CD4-positive, alpha-beta T cell treated with Interleukin-4 for 1 hour (primary cell): ENCODE measurements at places on chromosomes 3 and 15.

DNA sequence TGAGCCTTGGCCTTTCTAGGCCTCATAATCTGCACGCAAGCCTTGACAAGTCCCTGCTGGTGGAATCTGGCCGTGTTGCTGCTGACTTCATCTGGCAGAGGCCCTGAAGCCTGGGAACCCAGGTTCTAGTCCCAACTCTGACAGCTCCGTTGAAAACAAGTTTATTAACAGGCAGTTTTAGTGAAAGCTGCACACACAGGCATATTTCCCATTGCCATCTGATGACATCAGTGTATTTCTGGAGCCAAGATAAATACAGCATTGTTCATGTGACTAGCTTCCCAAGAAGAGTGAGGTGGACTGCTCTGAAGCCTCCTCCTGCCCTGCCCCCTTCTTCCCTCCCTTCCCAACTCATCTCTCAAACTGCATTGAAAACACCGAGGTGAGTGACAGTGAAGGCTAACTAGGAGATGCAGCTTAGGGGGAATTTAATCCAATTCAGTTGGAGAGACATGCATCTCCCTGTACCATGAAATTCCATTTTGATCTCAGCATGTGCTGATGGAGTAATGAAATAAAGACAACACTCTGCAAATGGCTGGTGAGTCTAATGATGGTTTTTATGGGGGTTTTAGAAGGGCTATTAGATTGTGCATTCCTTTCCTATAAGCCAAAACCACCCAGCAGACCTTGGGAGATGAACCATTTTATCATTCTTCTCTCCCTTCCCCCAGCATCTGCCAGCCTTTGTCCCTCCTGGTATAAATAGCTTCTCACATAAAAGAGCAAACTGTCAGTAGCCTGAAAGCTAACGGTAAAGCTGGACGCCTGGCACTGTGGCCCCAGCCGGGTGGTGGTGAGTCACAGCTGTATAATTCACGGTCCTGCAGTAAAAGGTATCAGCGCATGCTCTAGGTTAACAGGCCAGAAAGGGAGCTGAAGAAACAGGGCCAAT is 38.0 kb downstream of the PRICKLE2 start:
- no peak for DNase-seq

- no peak for DNase-seq
These were observed 284.0 kb upstream of the CTDSPL start for GRCh38 chr3:37577697-37578096.

GRCh38 chr15:69820819-69821218 is 276.9 kb downstream of the TLE3 start:
- no peak for DNase-seq

DNA sequence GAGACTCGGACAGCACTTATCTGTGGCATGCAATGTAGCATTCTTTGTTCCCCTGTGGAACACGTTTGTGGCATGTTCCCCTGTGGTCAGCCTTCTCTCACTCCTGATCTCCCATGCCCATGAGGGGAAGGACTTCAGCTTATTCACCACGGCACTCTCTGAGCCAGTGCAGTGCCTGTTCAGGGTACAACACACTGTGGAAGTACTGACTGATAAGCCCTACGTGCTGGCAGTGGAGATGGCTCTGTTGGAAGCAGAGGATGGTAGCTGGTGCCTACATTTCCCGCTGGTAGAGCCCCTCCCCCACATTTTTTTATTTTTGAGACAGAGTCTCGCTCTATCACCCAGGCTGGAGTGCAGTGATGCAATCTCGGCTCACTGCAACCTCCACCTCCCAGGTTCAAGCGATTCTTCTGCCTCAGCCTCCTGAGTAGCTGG is 43.5 kb upstream of the ETV5 start:
- DNase-seq: no peak

GRCh38 chr3:113495035-113495434 is 19.9 kb downstream of the SPICE1 start:
- DNase-seq: peak; percentile 45

GRCh38 chr15:68511073-68511991 is 67.5 kb upstream of the CORO2B start:
- no peak for DNase-seq

DNA sequence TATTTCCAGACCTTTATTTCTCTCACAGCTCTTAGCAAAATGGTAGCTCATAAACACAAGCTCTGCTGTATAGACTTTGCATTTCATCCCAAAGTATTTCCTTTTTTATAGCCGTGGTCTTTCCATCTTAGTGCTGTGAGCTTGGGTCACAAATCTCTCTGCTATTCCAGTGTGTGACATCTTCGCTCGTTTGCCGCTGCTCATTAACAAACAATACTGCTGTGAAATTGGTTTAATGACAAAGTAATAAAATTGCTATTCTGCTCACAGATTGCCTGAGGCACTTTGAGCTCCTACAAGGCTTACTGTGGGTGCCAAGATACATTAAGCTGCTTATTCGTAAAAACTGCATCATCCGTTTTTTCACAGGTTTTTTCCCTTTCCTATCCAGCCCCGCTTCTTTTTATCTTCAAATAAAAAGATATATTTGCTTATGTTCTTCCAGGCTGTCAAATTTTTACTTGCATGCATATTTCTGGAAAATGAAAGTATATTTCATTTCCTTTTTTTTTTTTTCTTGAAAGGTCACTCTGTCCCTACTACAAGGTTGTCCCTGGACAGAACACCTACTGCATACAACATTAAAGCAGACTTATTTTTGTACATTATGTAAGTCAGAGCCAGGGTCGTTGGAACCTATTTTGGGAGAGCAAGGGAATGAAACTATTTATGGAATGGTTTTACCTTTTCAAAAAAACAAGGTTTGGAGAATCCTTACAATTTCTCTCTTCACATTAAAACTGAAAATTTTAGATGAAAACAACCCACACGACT is 174.5 kb downstream of the MEIS2 start:
- no peak for DNase-seq
